ENCODE measurements at places on chromosomes 2 and 18.

DNA sequence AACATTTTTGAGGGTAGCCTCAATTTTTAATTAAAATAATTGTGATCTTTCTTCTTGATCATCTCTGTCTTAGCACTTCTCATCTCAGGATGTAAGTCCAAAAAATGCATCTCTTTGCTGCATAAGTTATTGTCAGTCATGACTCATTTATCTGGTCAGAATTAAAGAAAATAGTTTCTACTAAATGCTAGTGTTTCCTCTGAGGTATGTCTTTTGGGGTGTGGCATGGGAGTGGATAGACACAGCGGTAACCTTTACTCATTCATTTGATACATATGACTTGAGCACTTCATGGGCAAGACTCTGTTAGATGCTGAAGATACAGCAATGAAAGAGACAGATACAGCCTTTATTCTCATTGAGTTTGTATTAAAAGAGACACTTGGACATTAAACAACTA lies 284.7 kb downstream of the IRS1 start:
- DNase-seq = no peak

DNA sequence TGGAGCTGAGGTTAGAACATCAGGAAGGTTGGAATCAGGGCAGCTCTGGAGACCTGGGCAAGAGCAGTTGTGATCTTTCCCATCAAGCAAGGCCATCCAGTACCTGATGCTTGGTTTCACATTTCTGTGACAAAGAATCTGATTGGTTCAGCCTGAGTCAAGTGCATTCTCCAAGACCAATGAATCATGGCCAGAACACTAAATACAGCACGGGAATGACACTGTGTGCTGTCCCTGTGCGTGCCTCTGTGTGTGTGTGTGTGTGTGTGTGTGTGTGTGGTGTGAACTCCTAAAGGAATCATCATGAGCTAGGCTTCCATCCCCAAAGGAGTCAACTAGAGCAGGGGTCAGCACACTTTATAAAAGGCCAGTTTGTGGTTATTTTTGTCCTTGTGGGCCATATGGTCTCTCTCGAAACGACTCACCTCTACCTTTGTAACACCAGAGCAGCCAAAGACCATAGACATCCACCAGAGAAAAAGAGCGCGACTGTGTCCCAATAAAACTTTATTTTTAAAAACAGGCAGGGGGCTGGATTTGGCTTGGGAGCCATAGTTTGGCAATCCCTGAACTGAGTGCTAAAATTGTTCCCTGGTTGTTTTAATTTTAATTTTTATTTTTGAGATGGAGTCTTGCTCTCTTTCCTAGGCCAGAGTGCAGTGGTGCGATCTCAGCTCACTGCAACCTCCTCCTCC lies 99.7 kb downstream of the INHBB start:
- no peak for DNase-seq

GRCh38 chr2:142723236-142723635 lies 154.2 kb upstream of the KYNU start:
- DNase-seq = no peak

DNA sequence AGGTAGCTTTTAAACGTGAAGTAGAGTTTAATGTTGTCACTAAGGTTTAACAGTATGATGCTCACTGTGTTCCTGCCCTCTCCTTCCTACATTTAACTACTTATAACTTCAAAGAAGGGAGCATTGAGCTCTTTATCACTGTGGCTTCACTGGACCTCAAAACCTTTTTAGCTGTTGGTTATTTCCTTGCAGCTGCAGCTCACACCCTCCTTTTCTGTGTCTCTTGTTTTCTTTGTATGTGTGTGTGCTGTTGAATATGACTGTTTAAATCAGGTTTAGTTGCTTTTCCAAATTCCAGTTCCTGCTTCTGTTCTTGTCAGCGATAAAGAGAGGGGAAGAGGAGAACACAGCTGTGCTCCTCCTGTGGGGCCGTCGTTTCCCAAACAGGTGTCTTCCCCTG lies 208.0 kb downstream of the PTPRM start:
- DNase-seq = no peak

- no peak for DNase-seq
Observed at GRCh38 chr2:18473241-18474181, 86.9 kb downstream of the RDH14 start.

All from activated CD4-positive, CD25-positive, alpha-beta regulatory T cell treated with anti-CD3 and anti-CD28 coated beads, Interleukin-2, amount 50 U/mL, for 16 hours (primary cell).